ENCODE measurements at places on chromosomes 16 and 17.

DNA sequence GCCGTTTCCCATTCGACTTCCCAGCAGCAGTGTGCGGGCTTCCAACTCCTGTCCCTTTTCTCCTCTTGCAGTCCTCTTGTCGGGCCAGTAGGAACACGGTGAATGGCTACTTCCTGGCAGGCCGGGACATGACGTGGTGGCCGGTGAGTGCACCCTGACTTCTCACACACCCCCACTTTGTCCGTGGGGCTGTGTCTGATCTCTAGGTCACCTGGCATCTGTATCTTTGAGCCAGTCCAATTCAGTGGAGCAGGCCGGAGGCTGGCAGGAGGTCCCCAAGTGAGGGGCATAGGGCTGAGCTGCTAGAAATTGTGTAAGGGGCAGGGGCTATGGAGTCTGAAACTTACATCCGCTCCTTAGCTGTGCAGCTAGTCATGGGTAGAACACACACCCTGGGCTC lies 6.6 kb downstream of the SLC5A10 start:
- no peak for DNase-seq

GRCh38 chr16:84068783-84069462 lies 26.3 kb upstream of the SLC38A8 start:
- DNase-seq: no peak

DNA sequence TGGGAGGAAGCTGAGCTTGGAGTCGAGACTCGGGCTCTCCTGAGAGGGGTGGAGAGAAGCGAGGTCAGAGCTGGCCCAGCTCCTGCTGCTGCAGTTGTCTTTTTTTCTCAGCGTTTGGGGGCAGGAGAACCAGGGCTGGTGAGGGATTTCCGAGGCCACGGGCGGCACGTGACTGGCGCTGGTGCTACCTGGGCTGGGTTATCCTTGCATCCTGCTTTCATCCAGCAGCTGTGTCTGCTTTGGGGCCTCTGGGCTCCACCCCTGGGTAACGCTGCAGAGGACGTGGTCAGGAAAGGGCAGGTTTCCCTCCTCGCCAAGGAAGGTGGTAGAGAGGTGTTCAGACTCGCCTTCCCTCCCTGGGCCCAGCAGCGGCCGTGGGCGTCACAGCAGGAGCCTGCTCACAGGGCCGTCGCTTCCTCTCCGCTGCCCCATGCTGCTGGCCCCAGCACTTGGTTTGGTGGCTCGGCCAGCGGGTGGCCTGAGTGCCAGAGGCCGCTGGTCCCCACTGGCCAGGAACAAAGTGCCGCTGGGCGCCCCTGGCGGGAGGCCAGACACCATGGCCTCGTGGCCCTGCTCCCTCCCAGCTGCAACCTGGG lies 22.5 kb downstream of the GSE1 start:
- no peak for DNase-seq

DNA sequence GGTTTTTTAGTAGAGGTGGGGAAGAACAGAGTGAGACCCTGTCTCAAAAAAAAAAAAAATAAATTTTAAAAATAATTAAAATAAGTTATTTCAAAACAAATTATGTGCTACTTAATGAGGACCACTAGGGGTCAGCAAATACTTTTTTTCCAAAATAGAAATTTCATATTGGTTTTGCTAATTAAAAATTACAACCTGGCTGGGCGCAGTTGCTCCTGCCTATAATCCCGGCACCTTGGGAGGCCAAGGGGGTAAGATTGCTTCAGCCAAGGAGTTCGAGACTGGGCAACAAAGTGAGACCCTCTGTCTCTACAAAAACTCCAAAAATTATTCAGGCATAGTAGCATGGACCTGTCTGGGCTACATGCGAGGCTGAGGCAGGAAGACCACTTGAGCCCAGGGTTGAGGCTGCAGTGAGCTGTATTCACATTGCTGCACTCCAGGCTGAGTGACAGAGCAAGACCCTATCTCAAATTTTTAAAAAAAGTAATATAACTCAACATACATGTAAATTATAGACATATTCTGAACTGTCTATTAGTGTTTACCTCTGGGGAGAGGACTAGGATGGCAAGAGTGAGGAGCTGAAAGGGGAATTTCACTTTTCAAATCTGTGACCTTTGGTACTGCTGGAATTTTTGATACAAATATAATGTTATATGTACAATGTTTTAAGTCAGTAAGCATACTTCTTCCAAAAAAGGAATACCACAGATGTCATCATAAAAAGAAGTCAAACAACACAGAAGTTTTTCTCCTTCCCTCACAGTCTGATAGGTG lies 8.1 kb downstream of the MEIOB start:
- no peak for DNase-seq

DNA sequence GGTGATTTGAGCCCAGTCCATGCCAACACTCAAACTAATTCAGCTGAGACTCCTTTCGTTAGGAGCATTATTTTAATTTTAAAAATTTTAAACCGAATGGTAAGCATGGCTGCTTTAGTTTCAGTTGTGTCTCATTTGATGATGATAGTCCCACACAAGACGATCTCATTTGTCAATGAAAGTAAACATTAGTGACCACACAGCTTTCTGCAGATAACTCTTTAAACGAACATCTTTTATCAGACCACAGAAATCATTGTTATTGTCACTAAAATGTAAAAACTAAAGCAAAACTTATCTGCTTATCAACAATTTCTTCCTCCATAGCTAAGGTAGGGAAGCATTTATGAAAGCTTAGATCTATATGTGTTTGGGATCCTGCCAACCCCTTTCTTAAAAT lies 382.2 kb downstream of the ZFHX3 start:
- no peak for DNase-seq

DNA sequence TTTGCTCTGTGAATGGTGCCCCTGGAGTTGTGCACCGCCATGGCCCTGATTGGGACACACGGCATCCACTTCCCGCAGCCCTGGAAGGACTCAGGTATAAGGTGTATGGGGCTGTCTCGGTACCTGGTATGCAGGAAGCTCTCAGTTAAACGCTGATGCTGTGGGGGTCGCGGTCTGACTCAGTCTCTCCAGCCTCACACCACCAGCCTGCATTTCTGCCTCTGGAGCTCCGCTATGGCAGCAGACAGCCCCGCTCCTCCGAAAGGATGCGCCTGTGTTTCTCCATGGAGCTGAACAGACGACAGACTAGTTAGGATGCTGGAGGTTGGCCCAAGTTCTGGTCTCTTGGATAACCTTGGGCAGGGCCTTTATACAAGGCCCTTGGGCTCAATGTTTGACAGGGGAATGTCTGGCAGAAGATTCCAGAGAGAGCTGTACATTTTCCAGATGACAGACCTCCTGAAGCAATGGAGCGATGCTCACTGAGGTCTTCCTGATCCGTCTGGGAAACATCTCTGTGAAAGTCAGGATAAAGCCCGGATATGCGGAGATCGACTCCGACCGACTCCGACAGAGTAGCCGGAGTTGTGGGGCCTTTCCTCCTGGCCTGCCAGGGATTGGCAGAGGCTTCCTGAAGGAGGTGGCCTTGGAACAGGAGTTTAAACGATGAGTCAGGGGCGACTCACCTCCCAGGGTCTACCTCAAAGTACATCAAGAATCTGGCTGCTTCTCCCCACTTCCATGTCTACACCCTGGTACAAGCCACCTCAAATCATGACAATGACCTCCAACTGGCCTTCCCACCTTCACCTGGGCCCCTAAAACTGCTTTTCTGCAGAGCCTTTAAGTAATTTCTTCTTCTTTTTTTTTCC lies 21.9 kb upstream of the BCAR1 start:
- no peak for DNase-seq

GRCh38 chr16:1723450-1724147 lies 17.6 kb downstream of the MAPK8IP3 start:
- peak; percentile 38 for DNase-seq

GRCh38 chr17:4808378-4808767 lies 1.4 kb downstream of the PLD2 start:
- DNase-seq: no peak

DNA sequence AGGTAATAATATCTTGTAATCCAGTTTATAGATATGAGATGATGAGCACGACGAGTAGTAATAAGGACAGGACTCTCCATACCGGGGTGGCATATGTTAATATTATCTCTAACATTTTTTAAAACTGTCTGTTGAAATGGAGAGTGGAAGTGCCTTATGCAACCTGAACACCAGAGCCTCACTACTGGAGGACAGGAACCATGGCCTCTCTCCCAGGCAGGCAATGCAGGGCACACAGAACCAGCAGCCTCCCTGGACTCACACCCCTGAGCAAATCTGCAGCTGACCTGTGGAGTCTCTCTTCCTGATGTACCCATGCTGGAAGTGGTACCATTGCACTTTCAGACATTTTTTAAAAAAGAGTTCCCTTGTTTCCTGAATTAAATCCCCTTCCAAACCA lies 55.2 kb upstream of the ERN1 start:
- no peak for DNase-seq

- DNase-seq: no peak
These were observed 8.2 kb downstream of the ARL4D start for GRCh38 chr17:43406676-43407645.

GRCh38 chr16:48001324-48001895 lies 154.4 kb downstream of the ABCC12 start:
- DNase-seq: no peak

GRCh38 chr17:39618246-39618913 lies 8.4 kb upstream of the PPP1R1B start:
- DNase-seq: no peak

GRCh38 chr16:55377840-55378239 lies 53.8 kb downstream of the IRX6 start:
- DNase-seq: no peak

DNA sequence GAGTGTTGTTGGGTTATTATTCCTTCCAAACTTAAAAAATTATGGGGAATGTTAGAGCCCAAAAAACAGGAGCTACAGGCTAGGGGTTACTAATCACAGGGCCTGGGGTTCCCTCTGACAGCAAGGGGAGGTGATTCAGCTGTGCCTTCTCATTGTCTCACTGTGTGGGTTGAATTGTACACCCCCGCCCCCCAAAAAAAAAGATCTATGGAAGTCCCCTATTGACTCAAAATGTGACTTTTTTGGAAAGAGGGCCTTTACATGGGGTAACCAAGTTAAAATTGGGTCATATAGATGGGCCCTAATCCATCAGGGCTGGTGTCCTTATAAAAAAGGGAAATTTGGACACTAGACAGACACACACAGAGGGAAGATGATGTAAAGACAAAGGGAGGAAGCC lies 190.2 kb downstream of the SOX9 start:
- no peak for DNase-seq

- no peak for DNase-seq
These were observed 7.9 kb downstream of the NKD1 start for GRCh38 chr16:50555952-50556673.

GRCh38 chr17:56545106-56545505 lies 48.4 kb upstream of the NOG start:
- no peak for DNase-seq

DNA sequence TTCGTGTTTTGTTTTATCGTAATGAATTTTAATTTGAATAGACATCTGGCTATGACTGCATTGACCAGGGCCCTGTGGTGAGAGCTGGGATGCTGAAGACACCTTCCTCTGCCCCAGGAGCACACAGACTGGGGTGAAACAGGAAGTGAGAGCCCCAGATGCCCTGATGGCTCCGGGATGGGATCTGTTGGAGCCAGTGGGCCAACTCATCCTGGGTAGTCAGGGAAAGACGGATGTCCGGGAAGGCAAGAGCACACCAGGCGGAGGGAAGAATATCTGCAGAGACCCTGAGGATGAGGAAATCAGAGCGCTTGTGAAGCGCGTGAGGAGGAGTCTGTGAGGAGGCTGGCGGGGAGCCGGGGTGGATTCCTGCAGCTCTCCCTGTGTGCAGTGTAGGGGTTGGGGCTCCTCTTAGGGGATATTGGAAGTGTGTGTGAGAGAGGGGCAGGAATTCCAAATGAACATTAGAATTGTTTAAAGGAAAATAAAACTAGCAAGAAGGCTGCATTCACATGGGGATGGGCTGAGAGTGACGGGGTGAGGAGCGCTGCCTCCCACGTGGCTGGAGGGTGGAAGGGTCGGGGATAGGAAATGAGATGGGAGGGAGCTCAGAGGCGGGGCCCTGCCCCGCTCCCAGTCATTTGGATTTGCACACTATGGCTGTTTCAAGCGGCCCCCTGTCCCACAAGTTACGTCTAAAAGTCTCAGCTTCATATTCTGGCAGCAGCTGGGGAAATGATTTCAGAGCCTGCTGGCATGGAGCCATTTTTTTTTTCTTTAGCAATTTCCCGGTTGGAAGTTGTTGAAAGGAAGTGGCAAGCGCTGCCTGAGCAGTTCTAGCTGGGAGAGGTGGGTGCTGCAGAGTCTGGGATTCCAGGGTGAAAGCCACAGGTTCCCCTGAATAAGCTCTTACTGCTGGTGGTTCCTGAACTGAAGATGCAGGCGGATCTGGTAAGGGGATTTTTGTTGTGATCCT lies 71.2 kb upstream of the LGALS9 start:
- no peak for DNase-seq

- DNase-seq: no peak
These were observed 22.7 kb downstream of the CIBAR2 start for GRCh38 chr16:85089525-85089924.

DNA sequence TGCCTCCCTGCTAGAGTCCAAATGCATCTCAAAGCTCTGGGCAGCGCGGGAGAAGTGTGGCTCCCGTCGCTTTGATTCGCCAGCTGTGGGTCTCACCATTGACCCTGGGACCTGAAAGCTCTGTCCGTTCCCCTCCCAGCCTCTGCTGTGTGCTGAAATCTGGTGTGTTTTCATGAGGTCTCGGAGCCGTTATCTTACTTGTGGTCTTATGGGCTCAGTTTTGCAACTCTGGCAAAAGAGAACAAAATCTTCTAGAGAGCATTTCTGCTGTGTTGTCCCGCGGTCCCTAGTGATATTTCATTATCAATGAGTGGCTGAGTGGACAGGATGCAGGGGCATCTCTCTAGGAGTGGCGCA lies 13.3 kb downstream of the CRISPLD2 start:
- DNase-seq: no peak

DNA sequence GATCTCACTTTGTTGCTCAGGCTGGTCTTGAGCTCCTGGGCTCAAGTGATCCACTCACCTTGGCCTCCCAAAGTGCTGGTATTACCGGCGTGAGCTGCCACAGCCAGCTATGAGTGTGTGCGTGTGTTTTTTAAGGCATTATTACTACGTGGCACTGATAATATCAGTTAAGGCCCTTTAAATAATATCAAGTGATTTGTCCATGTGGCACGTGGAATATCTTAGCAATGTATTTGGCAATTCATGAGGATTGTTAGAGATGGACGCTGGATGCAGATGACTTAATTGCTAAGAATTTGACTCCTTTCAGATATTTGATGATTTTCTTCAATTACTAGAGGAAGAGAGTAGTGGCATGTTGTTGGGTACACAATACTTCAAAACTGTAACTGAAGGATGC lies 25.5 kb upstream of the PMP22 start:
- no peak for DNase-seq

DNA sequence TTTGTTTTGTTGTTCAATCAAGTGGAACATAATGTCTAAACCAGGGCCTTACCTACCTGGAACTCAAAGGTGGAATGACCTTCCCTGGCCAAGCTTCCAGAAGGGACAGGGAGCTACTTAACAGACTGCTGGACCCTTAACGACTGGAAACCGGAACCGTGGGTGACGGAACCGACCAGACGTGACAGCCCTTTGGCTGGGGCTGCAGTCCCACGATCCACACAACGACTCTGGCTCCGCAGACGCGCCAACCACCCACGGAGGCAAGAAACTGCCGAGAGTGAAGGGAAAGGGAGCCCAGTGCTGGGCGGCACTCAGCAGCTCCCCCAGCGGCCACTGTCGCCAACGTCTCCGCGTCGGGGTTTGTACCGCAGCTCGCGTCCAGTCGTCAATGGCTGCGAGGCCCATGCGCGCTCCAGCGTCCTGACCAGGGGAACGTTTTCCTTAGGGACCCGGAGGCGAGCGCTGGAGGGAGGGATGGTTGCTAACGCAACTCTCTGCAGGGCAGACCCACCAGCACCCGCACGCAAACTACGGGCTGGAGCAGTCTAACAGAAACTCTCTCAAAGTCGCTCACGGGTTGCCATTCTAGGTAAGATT lies 5.5 kb upstream of the KIF22 start:
- DNase-seq: peak; percentile 84

GRCh38 chr16:24423312-24423711 lies 116.1 kb upstream of the RBBP6 start:
- DNase-seq: no peak
